Mesothelial cell of epicardium (in vitro differentiated cells): ENCODE measurements at places on chromosomes 6 and 20.
A peak's percentile ranks its signal among the peaks of the same experiment; 100 is the strongest.

DNA sequence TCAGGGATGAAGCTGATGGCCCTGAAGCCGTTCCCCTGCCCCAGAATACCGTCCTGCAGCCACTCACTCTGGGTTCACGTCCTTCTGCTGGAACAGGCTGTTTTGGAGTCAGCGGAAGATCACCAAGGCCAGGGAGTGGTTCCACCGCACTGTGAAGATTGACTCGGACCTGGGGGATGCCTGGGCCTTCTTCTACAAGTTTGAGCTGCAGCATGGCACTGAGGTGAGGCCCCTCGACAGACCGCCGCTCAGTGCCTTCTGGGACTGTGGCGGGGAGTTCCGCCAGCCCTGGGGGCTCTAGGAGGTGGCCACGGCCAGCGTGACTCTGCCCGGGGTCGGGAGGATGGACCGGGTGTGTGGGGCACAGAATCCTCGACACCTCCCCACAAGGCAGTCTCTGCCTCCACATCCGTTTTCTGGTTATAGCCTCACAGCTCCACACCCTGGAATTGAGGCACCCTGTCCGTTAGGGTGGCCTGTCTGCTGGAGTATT is 4.1 kb upstream of the C20orf204 start:
- no peak for DNase-seq
- H3K27ac ChIP-seq, result no peak overlapping the region
- H3K4me1 ChIP-seq, result no peaks in the 10 kb centered on the region
- no peak overlapping the region for H3K4me3 ChIP-seq

DNA sequence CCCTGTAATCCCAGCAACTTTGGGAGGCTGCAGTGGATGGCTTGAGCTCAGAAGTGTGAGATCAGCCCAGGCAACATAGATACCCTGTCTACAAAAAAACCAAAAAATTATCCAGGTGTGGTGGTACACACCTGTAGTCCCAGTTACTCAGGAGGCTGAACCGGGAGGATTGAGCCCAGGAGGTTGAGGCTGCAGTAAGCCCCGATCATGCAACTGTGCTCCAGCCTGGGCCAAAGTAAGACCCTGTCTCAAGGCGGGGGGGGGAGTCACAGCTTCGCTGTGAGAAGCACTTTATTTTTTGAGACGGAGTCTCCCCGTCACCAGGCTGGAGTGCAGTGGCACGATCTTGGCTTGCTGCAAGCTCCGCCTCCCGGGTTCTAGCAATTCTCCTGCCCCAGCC is 54.2 kb downstream of the EZR start:
- H3K27me3 ChIP-seq, result no peaks in the 10 kb centered on the region
- peaks cover 25% of the 10 kb centered on the region for H3K4me1 ChIP-seq
- H3K4me3 ChIP-seq, result no peak overlapping the region
- peak overlapping the region; percentile 61 for H3K27ac ChIP-seq

DNA sequence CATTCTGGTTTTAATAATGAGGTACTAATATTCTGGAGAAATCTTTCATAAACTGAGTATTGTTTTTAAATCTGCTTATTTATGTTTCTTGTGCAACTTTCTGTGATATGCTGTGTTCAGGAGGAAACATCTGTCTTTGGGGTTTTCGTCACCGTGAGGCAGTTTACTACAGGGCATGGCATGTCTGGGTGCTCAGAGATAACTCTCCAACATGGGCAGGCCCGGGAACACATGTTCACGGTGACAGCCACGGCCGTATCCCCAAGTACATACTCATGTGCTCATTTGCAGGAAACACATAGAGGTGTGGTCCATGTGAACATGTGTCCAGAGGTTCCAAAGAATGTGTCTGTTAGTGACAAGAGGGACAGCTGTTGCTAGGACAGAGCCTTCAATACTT is 62.1 kb upstream of the CNKSR3 start:
- no peaks in the 10 kb centered on the region for H3K27me3 ChIP-seq
- no peaks in the 10 kb centered on the region for H3K4me1 ChIP-seq
- H3K36me3 ChIP-seq, result no peaks in the 10 kb centered on the region
- DNase-seq, result no peak
- no peak overlapping the region for H3K4me3 ChIP-seq

- no peaks in the 10 kb centered on the region for H3K36me3 ChIP-seq
- peaks cover 4% of the 10 kb centered on the region for H3K4me1 ChIP-seq
- no peak for DNase-seq
- peaks cover 32% of the 10 kb centered on the region for H3K27me3 ChIP-seq
- no peak overlapping the region for H3K27ac ChIP-seq
Measured at GRCh38 chr20:52624281-52624680, 347.9 kb upstream of the TSHZ2 start.

DNA sequence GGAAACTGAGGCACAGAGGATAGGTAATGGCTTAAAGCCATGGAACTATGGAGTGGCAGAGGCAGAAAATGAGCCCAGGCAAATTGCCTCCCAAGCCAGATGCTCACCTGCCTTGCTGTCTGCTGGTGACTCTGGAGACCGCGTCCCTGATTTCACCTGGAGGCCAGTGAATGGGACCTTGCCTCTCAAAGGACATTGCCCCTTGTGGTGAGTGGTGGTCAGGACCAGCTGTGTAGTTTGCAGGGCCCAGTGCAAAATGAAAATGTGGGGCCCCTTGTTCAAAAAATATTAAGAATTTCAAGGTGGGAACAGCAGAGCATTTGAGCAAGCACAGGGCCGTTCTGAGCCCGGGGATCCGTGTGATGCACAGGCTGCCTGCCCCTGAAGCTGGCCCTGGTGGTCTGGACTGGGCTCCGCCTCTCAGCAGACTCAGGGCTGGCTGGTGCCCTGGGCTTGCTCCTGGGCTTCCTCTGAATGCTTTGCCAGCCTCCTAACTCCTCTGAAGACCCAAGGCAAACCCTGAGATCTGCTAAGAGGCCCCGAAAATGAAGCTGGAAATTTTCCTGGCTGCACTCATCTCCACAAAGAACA is 19.8 kb upstream of the KCNG1 start:
- H3K27ac ChIP-seq, result no peak overlapping the region
- H3K36me3 ChIP-seq, result no peaks in the 10 kb centered on the region
- no peaks in the 10 kb centered on the region for H3K4me1 ChIP-seq
- DNase-seq, result no peak
- no peaks in the 10 kb centered on the region for H3K27me3 ChIP-seq

DNA sequence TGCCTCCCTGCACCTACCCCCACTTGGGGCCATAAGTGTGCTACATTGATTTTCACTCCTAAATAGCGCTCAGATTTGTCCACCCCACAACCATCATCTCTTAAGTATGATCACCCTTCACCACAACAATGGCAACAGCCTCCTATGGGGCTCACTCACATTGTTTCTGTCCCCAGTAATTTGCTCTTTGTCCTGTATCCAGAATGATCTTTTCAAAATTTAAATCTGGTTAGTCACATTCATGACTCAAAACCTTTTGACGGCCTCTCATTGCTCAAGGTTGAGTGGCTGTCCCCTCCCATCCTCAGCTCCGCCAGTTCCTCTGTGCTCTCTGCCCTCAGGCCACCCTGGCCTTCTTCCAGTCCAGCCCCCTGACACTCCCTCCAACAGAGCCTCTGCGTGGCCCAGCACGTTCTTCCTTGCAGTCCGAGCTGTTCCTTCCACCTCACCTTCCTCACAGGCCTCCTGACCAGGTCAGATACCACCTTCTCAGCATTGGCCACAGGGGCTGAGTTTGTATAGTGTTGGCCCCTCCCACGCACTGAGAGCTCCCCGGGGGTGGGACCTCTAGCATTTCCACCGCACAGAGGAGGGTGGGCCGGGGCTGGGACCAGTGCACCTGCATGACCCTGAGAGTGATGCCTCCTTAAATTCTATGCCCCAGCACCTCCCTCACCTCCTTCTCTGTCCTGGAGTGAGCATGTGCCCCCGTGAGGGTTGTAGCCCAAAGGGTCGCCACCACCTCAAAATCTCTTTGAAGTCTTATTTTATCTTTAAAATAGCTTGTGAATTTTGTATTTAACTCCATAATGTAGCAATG is 2.4 kb upstream of the PPP1R3G start:
- H3K4me3 ChIP-seq, result no peak overlapping the region
- no peak overlapping the region for H3K27ac ChIP-seq
- no peak for DNase-seq
- peaks cover 39% of the 10 kb centered on the region for H3K27me3 ChIP-seq

GRCh38 chr20:63281742-63282665 is 9.4 kb downstream of the ARFGAP1 start:
- no peaks in the 10 kb centered on the region for H3K4me1 ChIP-seq
- H3K36me3 ChIP-seq, result peaks cover 2% of the 10 kb centered on the region
- no peak overlapping the region for H3K27ac ChIP-seq
- no peaks in the 10 kb centered on the region for H3K27me3 ChIP-seq

- H3K27ac ChIP-seq, result no peak overlapping the region
- no peak for DNase-seq
- H3K27me3 ChIP-seq, result no peaks in the 10 kb centered on the region
- H3K36me3 ChIP-seq, result no peaks in the 10 kb centered on the region
Measured at GRCh38 chr6:163346497-163346961, 68.0 kb upstream of the QKI start.

DNA sequence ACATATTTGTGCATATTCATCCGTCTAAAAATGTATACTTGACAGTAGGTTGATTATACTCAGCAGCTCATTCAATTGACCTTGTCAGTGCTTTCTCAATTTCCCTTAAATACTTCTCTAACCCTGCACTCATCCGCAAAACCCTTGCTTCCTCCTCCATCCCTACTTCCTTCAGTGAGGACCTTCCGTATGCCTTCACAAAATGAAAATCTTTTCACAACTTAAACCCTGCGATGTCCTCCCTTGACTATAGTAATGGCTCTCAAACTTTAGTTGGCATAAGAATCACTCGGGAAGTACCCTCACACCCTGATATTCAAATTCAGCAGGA is 5.2 kb downstream of the MBOAT1 start:
- H3K36me3 ChIP-seq, result no peaks in the 10 kb centered on the region
- peaks cover 64% of the 10 kb centered on the region for H3K4me1 ChIP-seq
- H3K4me3 ChIP-seq, result no peak overlapping the region

GRCh38 chr6:12363651-12364381 is 73.7 kb downstream of the EDN1 start:
- no peaks in the 10 kb centered on the region for H3K27me3 ChIP-seq
- peaks cover 5% of the 10 kb centered on the region for H3K4me1 ChIP-seq
- H3K36me3 ChIP-seq, result no peaks in the 10 kb centered on the region
- H3K27ac ChIP-seq, result no peak overlapping the region

- no peak overlapping the region for H3K4me3 ChIP-seq
- peaks cover 8% of the 10 kb centered on the region for H3K4me1 ChIP-seq
- no peak overlapping the region for H3K27ac ChIP-seq
- DNase-seq, result no peak
- no peaks in the 10 kb centered on the region for H3K36me3 ChIP-seq
Measured at GRCh38 chr6:2225422-2226392, 19.7 kb downstream of the GMDS start.

GRCh38 chr6:47478233-47479139 is 897 bp downstream of the CD2AP start:
- H3K36me3 ChIP-seq, result no peaks in the 10 kb centered on the region
- H3K4me3 ChIP-seq, result peak overlapping the region; percentile 99
- DNase-seq, result no peak
- peaks cover 45% of the 10 kb centered on the region for H3K4me1 ChIP-seq
